NCI-H510A (cell line): ENCODE measurements at places on chromosomes 6 and 20.

- no peak for DNase-seq
Measured at GRCh38 chr6:132952986-132953385, 138.6 kb downstream of the RPS12 start.

DNA sequence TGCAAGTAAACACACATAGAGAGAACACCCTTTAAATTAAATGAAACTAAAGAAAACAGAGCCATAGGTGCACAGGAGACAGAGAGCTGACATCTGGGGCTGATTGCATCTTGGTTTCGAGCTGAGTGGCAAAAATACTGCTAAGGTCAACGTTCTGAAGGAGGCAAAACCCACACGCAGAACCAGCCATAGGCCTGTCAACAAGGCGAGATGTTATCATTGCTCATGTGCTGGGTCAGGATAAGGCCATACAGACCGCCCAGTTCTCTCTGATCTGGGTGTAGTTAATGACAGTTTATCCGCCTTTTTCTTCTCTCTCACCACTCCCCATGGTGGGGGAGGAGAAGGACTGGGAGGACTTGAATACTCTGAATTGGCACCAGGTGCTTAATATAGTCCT, 4.5 kb upstream of the FAM110A start:
- no peak for DNase-seq

GRCh38 chr20:48631114-48632016, 196.4 kb downstream of the PREX1 start:
- no peak for DNase-seq

DNA sequence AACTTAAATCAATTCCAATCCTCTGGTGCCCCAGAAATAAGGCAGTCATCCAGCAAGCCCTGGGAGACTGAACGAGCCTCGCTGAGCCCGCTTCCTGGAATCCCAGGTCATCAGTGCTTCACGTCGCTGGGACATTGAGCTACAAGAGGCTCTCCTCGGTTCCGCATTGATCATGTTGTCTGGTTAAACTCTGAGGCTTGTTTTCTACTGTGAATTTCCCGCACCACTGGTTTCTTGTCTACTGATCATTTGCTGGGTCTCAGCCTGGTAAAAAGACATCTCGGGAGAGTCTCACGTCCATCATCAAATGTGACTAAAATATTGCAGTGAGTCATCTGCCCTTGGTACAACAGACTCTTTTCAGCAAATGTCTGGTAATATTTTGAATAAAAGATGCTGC, 569.2 kb downstream of the QKI start:
- DNase-seq: no peak

GRCh38 chr6:11146117-11146826, 34.7 kb upstream of the ERVFRD-1 start:
- DNase-seq: no peak

DNA sequence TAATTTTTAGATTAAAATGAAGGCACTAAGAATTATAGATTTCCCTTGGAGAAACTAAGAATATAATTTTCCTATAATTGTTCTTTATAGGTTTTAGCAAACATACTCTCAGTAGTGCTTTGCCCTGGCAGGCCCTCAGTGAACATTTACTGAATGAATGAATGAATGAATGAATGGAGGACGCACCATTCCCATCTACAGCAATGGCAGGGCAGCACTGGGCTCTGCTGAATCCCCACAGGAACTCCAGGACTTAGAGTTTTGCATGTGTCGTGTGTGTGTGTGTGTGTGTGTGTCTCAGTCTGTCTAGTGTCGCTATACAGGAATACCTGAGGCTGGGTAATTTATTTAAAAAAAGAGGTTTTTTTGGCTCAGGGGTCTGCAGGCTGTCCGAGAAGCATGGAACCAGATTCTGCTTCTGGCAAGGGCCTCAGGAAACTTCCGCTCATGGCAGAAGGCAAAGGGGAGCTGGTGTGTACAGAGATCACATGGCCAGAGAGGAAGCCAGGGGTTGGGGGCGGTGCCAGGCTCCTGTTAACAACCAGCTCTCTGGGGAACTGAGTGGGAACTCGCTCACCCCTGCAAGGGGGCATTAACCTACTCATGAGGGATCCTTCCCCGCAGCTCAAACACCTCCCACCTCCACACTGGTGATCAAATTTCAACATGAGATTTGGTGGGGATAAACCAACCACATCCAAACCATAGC, 20.1 kb downstream of the RNASET2 start:
- no peak for DNase-seq

DNA sequence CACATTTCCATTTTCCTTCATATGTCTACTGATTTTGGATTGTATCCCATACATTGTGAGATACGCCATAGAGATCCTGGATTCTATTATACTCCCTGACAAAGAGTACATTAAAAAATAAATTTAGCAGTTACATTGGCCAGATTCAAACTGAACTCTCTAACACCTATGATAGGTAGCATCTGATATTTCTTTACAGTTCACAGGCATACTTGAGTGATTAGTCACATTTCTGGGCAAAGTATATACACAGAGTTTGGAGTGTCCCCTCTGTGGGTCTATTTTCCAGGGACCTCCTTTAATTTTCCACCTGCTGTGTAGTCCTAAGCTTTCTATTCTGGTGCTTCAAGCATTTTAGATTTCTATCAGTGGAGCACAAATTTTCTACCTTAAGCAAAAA, 96.4 kb downstream of the TBC1D32 start:
- no peak for DNase-seq

GRCh38 chr6:6749702-6750491, 161.4 kb downstream of the LY86 start:
- DNase-seq: no peak

DNA sequence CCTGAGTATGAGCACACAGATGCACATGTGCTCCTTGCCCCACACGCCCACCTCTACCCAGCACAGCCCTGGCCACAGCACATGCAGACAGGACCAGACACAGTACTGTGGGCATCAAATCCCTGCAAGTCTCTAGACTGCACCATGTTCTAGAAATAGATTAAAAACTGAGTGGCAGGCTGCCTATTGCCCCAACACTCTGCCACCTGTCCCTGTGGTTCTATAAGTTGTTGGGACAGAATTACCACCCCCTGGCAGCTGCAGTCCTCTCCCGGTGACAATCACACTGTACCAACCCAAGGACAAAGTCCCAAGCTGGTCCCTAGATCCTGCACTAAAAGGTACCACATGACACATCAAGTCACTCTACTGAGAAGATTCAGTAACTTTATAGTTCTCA, 70.2 kb downstream of the B3GAT2 start:
- DNase-seq: no peak

DNA sequence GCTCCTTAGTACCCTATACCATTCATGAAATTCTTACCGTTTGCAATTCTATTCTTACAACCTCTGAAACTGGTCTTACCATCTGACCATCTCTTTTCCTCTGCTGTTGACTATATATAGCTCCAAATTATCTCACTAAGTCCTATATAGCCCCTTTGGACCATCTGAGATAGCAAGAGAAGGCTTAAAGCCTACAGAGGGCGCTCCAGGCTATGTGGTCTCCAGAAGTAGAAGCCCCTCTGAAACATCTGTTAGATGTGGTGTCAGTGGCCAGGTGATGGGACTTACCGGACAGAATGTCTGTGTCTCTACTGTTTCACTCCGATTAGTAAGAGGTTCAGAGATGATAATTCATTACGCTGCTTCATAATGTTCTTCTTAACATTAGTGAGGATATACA, 140.7 kb upstream of the BMP2 start:
- no peak for DNase-seq

- DNase-seq: no peak
Measured at GRCh38 chr6:151808371-151809241, 1.1 kb downstream of the ESR1 start.

DNA sequence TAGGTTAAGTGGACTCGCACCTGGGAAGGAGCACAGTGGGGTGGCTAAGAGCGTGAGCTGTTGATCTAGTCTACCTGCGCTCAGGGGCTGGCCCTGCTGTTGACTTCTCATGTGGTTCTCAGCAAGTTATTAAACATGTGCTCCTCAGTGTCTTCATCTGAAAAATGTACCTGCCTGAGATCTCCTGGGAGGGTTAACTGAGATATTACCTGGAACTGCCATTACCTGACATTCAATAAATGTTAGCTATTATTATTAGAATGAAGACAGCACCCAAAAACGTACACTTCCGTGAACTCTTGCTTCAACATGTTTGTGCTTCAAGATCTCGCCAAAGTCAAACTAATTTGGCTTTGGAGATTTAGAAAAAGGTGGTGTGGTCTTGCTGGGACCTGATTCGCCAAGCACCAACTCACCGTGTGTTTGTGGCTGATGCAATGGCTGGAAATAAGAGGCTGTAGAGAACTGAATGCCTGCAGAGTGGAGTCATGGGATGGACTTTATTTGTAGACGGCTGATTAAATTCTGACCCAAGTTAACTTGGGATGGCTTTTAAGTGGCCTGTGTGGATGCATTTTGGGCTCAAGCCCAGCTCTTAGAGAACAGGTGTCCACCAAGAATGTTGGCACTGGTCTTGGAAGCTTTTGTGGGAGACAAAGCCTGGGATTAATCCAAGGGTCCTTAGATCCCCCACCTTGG, 692.9 kb downstream of the QKI start:
- DNase-seq: no peak

GRCh38 chr6:137744877-137745276, 122.2 kb upstream of the TNFAIP3 start:
- no peak for DNase-seq

DNA sequence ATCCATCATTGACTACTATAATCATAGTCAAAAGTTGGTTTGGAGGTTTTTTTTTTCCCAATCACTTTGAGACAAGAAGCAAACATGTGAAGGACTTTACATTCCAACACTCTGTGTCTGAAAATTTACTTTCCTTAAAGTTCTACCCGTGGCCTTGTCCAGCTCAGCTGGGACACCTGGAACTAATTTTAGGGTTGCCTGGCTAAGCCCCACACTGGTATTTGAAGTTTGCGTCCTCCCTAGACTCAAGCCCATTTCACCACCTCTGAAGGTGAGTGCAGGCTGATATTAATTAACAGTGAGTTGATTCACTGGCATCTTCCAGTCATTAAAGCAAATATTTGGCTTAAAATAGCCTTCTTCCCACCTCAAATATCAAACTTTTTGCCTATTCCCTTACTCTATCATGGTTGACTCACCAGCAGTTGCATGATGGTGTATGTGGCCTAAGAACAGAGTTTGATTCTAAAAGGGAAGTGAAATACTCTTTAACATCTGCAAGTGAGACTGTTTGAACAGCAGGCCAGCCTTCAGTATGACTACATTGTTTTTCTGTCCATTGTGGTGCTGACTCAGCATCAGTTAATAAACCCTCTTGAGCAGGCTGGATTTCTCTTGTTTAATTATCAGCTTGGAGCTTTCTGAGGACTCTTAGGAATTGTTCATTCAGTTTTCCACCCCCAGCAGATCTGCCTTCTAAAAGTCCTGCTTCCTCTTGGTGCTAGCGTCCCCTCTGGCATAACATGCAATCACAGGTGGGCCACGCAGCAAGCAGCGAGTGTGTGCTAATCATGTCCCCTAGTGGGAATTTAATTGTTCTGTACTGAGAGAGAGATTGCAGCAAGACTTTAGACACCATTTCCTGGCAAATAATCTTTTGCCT, 1.8 kb upstream of the PRDM1 start:
- DNase-seq: peak; percentile 70

DNA sequence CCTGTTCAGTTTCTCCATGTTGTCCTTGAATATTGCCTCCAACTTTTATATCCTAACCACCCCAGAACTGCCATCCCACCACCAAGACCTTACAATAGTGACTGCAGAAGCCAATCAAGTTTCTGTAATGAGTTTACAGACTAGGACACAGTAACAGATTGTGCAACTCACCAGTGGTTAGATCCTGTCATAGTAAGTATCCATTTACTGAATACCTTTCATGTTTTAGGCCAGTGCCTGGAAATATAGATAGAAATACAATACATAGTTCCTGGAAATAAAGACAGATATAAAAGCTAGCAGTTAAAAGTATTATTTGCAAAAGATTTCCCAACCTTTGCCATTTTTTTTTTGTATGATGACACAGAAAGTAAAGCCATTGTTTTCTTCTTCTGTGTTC, 471.8 kb upstream of the BTBD3 start:
- no peak for DNase-seq

GRCh38 chr6:16391451-16391912, 153.1 kb downstream of the GMPR start:
- no peak for DNase-seq

GRCh38 chr6:122861594-122861993, 72.5 kb downstream of the SMPDL3A start:
- DNase-seq: no peak

- DNase-seq: peak; percentile 43
Measured at GRCh38 chr6:18506382-18507017, 119.3 kb downstream of the RNF144B start.

DNA sequence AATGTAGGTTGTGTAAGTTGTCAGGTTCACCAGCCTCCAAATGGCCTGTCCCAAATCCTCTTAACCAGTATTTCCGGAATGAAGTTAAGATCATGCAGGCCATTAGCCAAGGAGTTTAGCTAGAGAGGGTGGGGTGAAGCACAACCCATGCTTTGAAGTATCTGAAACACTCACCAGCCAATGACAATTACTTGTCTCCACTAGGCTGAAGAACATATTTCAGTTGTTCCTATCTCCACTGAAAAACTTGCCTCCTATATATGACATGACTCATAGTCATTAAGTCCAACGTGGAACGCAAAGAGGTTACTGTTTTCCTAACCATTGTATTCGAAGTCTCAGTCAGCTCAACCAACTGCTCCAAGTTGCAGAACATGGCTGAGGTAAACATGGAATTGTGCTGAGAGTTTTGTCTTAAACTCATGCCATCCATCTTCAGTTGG, 37.4 kb upstream of the TNFAIP3 start:
- no peak for DNase-seq

- peak; percentile 51 for DNase-seq
Measured at GRCh38 chr20:44642203-44643153, 9.0 kb downstream of the ADA start.

DNA sequence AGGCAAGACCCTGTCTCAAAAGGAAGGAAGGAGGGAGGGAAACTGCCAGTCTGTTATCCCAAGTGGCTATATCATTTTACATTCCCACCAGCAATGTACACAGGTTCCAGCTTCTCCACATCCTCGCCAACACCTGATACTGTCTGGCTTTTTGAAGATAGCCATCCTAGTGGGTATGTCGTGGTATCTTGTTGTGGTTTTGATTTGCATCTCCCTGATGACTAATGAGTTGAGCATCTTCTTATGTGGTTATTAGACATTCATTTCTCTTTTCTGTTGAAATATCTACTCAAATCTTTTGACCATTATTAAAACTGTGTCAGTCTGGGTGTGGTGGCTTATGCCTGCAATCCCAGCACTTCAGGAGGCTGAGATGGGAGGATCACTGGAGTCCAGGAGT, 47.9 kb upstream of the ARID1B start:
- no peak for DNase-seq

- DNase-seq: no peak
Measured at GRCh38 chr6:163191704-163192537, 222.6 kb upstream of the QKI start.
